ENCODE measurements at places on chromosomes 6 and 20.

- no peak for DNase-seq
Observed at GRCh38 chr6:31861919-31862343, 690 bp downstream of the NEU1 start.

GRCh38 chr6:42051268-42051653, 937 bp downstream of the TAF8 start:
- DNase-seq: no peak

- DNase-seq: no peak
Observed at GRCh38 chr6:108102965-108103364, 28.4 kb upstream of the OSTM1 start.

DNA sequence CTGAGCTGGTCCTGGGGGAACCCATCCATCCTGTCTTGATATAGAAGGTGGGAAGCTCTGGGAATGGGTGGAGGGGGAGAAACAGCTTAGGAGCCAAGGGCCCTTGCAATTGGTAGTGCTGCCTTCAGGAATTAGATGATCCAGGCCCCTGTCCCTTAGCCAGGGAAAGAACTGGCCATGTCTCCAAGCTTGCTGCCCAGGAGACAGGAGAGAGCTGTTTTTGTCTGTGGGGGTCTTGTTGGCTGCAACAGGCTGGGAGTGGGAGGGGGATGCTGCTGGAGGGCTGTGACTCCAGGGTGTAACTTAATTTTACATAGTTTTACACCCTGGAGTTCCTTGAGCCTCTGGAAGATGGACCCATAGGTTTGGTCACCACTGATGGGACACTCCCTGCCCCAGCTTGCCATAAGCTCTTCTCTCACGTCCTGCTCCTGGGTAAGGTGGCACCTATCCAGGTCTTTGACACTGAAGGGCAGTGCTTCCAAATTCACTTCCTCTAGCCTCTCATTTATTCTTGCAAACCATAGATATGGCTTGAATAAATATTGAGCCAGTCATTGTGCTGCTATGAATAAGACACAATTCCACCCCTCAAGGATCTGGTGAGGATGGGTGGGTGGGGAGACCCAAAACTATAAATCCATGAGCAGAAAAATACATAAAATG, 16.8 kb downstream of the VEGFA start:
- DNase-seq: no peak

DNA sequence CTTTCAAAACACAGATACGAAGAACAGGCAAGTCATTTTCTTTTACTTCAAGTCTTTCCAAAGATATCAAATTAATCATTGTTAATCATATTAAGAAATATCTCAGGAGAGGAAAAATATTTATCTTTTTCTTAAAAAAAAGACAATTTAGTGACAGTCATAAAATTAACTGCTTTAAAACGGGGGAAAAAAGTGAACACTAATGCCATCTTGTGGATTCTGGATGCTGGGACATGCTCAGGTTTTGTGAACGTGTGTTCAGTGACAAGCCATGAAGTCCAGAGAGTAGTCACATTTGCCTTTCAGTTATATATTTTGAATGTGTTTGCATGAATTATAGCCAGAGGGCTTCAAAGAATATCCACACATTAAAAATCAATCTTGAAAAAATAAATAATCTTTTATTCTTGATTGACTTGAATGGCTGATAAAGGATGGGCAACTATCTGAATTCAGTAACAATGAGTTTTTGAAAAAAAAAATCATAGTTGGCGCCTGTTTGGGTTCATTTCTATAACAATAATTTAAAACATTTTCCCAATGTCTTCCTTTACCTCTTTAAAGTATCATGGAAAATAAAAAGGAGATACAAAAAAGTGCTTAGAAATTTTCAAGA, 74.7 kb upstream of the NOX3 start:
- DNase-seq: no peak

DNA sequence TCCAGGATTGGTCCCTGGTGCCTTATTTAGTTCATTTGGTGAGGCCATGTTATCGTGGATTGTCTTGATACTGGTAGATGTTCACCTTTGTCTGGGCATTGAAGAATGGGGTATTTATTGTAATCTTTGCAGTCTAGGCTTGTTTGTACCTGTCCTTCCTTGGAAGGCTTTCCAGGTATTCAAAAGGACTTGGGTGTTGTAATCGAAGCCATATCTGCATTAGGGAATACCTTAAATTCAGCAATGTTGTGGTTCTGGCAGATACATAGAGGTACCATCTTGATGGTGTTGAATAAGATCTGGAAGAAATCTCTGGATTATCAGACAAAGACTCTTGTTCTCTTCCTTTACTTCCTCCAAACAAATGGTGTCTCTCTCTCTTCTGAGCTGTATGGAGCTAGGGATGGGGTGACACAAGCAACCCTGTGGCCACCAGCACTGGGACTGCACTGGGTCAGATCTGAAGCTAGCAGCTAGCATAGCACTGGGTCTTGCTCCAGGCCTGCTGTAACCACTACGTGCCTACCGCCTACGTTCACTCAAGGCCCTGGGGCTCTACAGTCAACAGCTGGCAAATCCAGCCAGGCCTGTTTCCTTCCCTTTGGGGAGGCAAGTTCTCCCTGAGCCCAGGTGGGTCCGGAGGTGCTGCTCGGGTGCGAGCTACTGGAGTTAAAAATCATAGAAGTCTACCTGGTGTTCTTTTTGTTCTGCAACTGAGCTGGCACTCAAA, 261.1 kb upstream of the CITED2 start:
- DNase-seq: no peak

DNA sequence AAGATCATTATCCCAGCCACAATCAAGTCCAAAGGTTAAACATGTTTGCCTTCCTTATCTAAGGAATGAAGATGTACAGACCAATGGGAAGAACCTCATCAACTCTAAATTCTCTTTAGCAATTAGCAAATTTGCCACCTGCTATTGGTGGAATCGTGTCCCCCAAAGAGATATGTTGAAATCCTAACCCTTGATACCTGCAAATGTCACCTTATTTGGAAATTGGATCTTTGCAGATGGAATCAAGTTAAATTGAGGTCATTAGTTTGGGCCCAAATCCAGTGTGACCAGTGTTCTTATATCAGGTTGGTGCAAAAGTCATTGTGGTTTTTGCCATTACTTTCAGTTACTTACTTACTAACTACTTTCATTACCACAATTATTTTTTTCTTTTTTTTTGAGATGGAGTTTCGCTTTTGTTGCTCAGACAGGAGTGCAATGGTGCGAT, 31.3 kb downstream of the KLHL31 start:
- DNase-seq: no peak

DNA sequence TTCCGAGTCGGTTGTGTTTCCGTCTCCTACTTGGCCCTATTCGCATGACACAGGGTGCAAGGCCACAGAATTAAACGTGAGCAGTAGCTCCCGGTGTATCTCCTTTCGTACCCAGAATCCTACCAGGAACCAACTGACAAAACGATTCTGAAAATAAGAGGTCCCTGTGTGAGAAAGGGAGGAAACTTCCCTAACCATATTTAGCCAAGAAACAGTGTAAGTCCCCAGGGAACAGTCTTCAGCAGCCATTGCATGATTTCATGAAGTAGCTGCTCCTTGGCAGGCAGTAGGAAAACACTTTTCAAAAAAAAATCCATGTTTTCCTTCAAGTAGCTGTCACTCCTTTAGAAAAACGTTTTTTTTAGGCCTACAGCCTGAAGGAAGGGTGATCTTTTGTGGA, 46.9 kb downstream of the PDE10A start:
- no peak for DNase-seq

Measured in AG04450 (cell line).